ENCODE measurements at places on chromosomes 1 and 21.

GRCh38 chr1:213786683-213787082 lies 201.1 kb upstream of the PROX1 start:
- DNase-seq, result no peak

DNA sequence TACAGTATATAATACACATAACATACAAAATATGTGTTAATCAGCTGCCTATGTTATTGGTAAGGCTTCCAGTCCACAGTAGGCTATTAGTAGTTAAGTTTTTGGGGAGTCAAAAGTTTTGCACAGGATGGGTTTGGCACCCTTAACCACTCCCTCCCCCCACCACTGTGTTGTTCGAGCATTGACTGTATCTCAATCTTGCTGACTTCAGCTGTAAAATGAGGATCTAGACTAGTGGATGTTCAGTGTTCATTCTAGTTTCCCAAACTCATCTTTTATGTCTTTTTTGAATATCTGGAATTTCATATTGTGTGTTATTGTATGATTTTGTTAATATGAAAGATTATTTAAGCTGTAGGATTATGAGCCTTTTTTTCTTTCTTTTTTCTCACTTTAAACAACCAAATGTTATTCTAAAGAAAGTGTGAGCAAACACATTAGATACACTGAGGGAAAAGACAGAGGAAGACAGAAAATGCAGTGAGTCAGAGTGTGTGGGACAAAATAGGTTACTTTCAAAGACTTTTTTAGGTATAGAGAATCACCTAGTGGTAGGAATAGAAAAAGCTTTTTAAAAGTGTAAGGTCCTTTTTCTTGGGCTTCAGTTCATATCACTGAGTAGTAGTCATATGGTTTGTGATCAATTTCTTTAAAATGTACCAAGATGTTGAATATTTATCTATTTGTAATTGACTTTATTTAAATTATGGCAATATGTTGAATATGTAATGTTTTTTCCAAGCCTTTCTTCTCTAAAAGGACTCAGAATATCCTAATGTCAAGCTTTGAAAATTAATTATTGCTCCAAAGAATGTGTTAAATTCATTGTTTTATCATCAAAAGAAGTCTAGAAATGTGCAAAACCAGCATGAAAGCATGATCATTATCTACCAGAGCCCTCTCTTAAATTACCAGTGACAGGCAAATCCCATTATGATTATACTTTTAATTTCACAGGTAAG lies 17.9 kb upstream of the CENPF start:
- DNase-seq, result peak; percentile 4

- no peak for DNase-seq
Observed at GRCh38 chr1:213250041-213250440, 199.0 kb downstream of the RPS6KC1 start.

DNA sequence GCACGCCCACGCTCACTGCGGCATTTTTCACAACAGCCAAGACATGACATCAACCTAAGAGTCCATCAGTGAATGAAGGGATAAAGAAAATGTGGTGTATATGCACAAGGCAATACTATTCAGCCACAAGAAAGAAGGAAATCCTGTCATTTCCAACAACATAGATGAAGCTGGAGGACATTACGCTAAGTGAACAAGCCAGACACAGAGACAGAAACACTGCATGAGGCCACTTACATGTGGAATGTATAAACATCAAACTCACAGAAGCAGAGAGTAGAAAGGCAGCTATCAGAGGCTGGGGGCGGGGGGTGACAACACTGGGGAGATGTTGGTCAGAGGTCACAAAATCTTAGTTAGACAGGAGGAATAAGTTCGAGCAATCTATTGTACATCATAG lies 20.9 kb downstream of the TMPRSS2 start:
- DNase-seq, result no peak

- no peak for DNase-seq
Observed at GRCh38 chr1:27153549-27153886, 1.4 kb downstream of the SLC9A1 start.

GRCh38 chr21:16969636-16970035 lies 543.2 kb upstream of the CXADR start:
- DNase-seq, result no peak

GRCh38 chr1:57839067-57839466 lies 415.2 kb upstream of the DAB1 start:
- no peak for DNase-seq

GRCh38 chr1:37596182-37596667 lies 488 bp upstream of the GNL2 start:
- no peak for DNase-seq

GRCh38 chr1:150210706-150211105 lies 25.2 kb downstream of the ANP32E start:
- DNase-seq, result no peak

Data from GDM1 (cell line).